ENCODE measurements at places on chromosomes 13 and 19.

- DNase-seq: no peak
Observed at GRCh38 chr19:710767-711166, 2.0 kb downstream of the PALM start.

GRCh38 chr13:44155422-44156293 lies 218.0 kb upstream of the SERP2 start:
- DNase-seq: no peak

- DNase-seq: no peak
Observed at GRCh38 chr13:72651144-72651543, 76.3 kb downstream of the MZT1 start.

- no peak for DNase-seq
Observed at GRCh38 chr19:10206226-10206885, 11.6 kb upstream of the DNMT1 start.

- peak; percentile 53 for DNase-seq
Observed at GRCh38 chr19:35609851-35610353, 2.6 kb upstream of the HAUS5 start.

DNA sequence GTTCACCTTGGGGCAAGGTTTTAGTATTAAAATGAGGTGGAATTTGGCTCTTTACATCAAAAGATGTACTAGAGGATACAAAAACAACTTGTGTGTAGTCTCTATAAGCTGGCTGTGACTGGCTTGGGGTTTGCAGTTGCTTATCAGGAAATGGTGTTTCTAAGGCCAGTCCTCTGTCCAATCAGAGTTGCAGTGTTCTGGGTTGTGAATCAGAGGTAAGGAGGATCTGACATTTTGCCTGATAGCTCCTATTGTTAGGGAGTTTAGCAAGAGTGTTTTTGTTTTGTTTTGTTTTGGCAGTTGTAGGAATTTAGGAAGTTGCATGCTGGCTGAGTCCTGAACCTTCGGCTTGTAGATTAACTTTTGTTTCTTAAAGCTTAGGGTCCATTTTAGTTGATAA lies 20.1 kb upstream of the ESD start:
- DNase-seq: no peak

DNA sequence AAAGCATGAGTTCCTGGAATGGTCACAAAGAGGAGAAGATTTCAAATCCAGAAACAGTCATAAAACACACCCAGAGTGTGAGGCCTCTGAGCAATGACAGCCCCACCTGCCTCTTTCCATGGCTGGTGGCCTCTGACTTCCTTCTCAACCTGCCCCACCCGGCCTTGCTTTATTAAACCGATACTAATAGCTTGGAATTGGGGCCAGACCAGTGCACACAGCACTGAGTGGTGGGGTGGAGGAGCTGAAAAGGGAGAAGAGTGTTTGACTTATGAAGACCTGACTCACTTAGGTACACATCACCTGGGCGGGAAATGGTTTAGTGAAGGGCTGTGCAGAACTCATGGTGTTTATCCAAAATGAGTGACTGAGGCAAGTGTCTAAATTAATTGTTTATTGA lies 20.7 kb upstream of the CEACAM6 start:
- no peak for DNase-seq

DNA sequence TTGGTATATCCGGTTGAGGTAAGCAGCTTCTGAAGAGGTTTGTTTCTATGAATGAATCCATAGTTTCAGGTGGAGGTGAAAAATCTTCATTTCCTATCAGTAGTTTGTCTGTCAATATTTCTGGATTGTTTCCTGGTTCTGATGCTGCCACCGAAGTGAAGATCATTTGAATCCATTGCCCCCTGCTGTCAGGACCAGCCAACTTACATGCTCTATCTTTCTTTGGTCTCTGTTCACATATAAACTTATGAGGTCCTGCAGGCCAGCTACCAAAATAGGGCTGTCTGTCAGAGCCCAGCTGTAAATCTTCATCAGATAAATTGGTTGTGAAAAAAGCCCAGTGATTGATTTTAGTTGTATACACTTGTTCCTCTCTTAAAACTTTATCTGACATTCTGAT lies 15.2 kb upstream of the N4BP2L1 start:
- DNase-seq: peak; percentile 29

DNA sequence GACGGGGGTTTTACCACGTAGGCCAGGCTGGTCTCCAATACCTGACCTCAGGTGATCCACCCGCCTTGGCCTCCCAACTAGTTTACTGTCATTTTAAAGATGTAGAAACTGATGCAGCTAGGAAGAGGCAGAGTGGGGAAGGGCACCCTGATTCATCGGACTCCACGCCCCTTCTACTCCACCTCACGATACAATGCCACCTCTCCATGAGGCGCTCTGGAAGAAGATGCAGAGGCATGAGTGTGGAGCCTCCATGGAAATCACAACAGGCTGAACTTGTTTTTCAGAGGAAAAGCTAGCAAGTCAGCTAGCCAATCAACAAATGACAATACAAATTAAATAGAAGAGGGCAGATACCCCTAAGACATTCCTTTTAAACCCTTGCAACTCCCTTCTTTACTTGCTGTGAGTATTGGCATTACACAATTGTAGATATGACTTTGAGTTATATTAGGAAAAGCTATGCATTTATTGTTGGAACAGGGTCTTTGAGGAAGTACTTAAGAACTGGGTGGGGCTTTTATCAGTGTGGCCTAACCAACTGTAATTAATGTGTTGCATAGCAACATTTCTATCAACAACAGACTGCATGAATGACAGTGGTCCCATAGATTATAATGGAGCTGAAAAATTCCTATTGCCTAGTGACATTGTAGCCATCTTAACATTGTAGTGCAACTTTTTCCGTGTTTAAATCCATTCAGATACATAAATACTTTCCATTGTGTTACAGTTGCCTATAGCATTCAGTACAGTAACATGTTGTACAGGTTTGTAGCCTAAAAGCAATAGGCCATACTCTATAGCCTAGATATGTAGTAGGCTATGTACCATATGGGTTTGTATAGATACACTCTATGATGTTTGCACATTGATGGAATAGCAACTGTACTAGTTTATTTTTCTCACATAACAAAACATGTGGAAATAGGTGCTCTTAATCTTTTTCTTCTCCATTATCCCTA lies 17.6 kb downstream of the WDFY2 start:
- no peak for DNase-seq

- no peak for DNase-seq
Observed at GRCh38 chr13:32911506-32911905, 104.7 kb upstream of the KL start.

- DNase-seq: no peak
Observed at GRCh38 chr19:50629194-50629593, 10.5 kb downstream of the SYT3 start.

GRCh38 chr13:30121666-30122065 lies 185.7 kb downstream of the KATNAL1 start:
- no peak for DNase-seq

- no peak for DNase-seq
Observed at GRCh38 chr13:104098421-104098820, 1032.2 kb upstream of the SLC10A2 start.

DNA sequence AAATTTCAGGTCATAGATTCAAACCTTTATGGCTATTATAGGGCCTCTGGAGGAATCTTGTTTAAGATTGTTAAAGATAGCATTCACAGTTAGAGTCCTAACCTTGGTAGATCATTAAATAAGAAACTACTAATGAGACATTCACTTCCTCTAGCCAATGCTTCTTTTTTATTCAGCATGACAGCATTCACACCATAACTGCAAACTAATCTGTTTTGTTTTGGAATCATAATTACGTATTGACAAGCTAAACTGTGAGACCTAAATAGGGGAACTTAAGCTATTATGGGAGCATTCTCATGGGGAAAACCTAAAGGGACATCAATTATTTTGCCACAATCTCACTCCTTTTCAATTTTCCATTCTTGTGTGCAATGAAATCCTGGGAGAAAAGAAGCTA lies 653.8 kb downstream of the PCDH9 start:
- DNase-seq: no peak
